NCI-H1417 (cell line): ENCODE measurements at places on chromosomes 1 and 21.
A peak's percentile ranks its signal among the peaks of the same experiment; 100 is the strongest.

DNA sequence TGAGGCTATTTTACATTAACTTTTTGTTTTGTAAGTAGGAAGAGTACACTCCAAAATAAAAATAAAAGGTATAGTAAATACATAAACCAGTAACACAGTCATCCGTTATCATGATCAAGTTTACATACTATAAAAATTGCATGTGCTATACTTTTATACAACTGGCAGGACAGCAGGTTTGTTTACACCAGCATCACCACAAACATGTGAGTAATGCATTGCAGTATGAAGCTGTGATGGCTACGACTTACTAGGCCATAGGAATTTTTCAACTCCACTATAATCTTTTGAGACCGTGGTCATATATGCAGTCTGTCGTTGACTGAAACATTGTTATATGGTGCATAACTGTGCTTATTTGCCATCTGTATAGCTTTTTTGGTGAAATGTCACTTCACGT lies 106.2 kb downstream of the CENPF start:
- no peak for DNase-seq

DNA sequence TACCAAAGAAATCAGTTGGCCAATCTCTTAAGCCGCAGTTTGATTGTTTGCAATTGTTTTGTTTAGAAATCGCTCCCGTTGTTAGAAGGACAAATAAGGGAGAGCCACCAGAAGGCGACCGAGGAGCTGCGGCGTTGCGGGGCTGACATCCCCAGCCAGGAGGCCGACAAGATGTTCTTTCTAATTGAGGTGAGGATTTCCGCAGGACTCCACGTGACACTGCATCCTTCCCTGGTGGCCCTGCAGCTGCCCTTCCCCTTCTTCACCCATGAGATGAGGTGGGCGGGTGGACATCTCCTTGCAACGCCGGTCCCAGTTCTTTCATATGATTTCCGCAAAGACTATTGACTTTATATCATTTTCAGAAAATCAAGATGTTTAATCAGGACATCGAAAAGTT lies 27.2 kb upstream of the MX1 start:
- DNase-seq: no peak

- no peak for DNase-seq
Measured at GRCh38 chr1:25478633-25479032, 47.9 kb downstream of the MACO1 start.

- DNase-seq: no peak
Measured at GRCh38 chr1:220884109-220884980, 5.1 kb downstream of the HLX start.

GRCh38 chr1:61439234-61439633 lies 285.7 kb downstream of the TM2D1 start:
- peak; percentile 80 for DNase-seq
